OCI-LY7 (cell line): ENCODE measurements at places on chromosomes 16 and 17. TPM values are rescaled to one million over a fixed set of nuclear protein-coding genes. Genes with fewer than 3 reads are reported as not detected.

DNA sequence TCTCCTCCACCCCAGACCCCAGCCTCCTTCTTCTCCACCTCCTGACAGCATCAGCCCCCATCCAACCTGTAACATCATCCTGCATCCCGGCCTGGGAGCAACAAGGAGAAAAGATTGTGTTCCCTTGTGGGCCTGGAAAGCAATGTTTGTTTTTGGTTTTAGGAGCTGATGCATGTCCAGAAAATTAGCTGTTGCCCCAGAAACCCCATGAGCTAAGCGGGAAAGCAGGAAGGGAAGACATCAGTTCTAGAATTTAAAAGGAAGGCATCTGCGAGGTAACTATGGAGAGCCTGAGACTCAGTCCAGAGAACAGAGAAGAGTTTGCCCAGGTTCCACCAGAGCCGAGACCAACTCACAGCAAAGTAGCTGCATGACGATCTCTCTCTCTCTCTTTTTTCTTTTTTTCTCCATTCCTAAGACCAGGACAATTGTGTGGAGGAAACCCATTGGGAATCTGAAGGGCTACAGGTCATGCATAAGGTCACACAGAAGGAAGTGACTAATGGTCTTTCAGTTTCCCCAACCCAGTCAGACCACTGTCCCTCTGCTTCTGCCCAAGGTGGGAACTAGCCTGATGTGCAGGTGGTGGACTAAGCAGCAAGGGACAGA, 124.4 kb downstream of the SLC39A11 start:
- DNase-seq, result no peak

DNA sequence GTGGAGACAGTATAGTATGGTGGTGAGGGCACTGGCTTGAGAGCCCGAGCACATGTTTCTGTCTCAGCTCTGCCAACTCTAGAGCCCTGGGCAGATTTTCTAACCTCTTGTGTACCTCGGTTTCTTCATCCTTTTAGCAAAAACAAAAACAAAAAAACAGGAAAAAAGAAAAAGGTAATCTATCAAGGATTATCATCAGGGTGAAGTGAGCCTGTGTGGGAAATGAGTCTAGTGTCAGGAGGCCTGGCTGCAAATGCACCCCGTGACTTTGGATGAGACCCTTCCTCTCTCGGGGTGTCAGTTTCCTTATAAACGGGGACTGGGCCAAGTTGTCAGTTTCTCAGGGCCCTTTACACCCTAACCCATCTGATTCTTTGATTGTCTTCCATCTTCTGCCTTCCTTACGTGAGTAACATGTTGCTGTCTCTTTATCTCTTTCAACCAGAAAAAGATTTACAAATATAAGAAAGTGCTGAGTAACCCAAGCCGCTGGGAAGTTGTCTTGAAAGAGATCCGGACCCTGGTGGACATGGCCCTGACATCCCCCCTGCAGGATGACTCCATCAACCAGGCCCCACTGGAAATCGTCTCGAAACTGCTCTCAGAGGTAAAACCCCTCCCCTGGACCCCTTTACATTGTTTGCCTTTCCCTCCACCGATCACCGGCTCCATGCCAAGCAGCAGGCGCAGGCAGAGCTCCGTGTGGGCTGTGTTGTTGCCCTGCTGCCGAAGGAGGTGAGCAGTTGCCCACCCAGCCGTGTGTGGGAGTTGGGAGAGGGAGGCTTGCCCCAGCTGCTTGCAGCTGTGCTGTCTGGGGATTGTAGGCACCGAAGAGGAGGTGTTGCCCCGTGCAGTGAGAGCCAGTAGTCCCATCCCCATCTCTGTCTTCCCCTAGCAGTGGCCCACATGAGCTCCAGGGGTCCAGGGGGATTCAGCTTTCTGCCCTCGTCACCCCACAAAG, 127.1 kb upstream of the PLCG2 start:
- DNase-seq, result no peak

- peak; percentile 68 for DNase-seq
Observed at GRCh38 chr16:90077757-90078578, 837 bp upstream of the PRDM7 start.

DNA sequence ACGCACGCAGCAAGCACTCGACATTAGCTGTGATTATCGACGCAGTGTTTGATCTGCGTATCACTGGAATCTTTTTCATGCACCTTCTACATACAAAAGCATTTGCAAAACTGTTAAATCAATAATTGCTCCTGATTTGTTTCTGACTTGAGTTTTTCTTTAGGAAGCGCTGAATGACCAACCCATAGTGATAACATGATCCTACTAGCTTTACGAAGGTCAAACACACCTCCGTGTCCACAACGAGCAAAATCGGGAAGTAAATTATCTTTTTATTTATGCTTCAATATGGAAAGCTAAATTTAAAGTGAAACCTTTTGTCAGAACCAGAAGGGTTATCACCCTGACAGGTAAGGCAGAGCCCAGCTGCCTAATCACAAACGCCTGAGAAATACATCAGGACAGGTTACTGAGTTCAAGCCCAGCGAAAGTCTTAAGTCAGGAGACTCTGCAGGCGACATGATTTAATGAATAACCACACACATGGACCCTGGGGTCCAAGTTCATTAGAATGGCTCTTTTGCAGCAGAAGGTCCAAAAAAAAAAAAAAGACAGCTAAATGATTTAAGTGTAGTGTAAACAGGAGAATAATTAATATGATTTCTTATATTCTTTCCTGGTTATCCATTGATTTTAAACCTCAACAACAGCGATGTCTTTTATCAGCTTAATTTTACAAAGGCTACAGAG, 104.2 kb downstream of the ADCY9 start:
- DNase-seq, result no peak

DNA sequence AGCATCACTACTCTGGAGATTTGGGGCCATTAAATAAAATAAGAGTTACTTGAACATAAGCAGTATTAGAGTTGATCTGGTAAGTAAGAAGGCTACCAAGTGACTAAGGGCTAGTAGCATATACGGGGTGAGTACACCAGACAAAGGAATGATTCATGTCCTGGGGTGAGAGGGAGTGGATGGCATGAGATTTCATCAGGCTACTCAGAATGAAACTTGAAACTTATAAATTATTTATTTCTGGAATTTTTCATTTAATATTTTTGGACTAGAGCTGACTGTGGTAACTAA, 2.3 kb downstream of the SLFN5 start:
- no peak for DNase-seq

GRCh38 chr16:10957771-10958482, 13.6 kb downstream of the CLEC16A start:
- DNase-seq, result no peak

DNA sequence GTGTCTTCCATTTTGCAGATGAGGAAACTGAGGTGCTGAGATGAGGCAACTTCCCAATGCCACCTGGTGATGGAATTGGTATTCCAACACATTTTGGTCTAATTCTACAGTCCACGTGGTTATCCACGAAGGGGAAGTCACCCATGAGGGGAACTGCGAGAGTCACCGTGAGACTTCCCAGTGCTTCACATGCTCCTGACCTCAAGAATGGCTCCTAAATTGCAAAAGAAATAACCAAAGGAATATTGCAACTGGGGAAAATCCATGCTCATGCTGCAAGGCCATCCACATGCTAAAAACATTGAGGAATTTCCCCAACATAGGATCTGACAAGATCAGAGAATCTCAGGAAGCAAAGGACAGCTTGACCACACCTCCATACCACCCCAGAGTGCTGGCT, 153.9 kb downstream of the HS3ST3B1 start:
- DNase-seq, result no peak

DNA sequence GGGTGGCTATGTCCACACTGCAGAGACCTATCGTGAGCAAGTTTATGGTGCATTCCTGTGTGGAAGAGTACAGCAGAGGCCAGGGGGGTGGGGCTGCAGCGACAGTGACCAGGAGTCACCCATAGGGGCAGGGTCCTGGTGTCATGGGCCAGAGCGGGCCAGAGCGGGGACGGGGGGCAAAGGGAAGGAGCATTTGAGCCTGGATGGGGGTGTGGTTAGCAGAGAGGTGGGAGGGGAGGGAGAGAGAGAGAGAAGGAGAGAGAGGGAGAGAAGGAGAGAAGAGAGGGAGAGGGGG, 17.8 kb downstream of the JPH3 start:
- no peak for DNase-seq

- peak; percentile 63 for DNase-seq
Observed at GRCh38 chr16:19179546-19180490, 11.8 kb downstream of the SYT17 start.

DNA sequence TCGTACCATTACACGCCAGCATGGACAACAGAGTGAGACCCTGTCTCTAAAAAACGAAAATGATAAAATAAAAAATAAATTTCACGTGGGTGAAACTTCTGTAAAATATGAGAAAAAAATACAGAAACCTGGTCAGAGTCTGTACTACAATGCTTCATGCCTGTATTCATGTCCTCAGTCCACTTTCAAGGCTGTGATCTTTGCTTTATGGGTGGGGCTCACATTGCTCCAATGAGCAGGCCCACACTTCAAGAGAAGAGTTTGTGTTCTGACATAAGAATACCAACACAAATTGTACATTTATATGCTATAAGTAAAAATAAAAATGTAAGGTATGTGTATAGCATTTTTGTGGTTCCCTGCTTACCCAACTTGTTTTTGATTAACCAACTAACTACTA, 32.2 kb upstream of the ABCA3 start:
- DNase-seq, result no peak

DNA sequence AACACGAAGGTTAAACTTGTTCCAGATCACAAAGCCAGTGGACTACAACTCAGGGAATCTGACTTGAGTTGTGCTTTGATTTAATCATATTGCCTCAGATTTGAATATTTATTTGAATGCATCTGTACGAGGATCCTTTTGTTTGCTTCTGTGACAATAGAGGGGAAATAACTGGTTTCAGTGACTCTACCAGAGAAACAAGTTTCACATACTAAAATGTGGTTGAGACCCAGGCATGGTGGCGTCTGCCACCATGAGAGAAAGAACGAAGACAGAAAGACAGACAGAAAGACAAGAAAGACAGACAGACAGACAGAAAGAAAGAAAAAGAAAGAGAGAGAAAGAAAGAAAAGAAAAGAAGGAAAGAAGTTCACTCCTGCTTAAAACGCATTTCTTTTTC, 24.0 kb downstream of the YWHAE start:
- no peak for DNase-seq

DNA sequence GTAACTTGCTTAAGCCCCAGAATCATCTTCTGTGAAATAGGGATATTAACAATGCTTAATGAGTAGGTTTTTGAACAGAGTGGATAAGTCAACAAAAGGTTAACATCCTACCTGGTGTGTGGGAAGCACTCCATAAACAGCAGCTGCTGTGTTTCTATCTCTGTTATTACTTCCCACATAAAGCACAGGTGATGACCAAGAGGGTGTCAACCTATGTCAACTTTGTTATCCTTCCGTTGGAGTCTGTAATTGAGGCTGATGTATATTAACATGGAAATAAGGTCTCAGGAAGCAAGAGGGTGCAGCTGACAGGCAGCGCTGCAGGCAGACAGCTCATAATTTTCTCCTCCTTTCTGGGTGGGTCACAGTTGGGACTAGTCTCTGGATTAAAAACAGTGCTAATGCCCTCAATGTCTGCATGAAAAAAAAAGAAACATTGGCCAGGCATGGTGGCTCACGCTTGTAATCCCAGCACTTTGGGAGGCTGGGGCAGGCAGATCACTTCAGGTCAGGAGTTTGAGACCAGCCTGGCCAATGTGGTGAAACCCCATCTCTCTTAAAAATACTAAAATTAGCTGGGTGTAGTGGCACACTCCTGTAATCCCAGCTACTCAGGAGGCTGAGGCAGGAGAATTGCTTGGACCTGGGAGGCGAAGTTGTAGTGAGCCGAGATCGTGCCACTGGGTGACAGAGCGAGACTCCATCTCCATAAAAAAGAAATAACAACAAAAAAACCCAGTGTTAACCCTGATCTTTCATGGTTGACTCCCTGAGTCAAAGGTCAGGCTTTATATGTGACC, 269.6 kb downstream of the SNX29 start:
- no peak for DNase-seq

DNA sequence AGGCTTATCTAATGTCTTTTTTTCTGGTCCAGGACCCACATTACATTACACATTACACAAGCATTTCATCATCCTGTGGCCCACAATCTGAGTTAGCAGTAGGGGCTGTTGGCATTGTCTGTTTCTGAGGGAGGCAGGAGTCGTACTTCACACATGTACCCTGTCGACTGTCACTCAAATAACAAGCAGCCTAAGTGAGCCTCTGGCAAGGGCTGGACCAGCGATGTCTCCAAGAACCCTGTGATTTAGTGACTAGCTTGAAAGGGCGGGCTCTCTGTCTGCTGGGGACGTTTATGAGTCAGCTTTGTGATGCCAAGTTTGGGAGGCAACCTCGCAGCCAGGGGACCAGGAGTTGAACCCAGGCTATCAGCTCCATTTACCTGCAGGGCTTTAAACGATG, 251.4 kb downstream of the HS3ST3B1 start:
- DNase-seq, result no peak

DNA sequence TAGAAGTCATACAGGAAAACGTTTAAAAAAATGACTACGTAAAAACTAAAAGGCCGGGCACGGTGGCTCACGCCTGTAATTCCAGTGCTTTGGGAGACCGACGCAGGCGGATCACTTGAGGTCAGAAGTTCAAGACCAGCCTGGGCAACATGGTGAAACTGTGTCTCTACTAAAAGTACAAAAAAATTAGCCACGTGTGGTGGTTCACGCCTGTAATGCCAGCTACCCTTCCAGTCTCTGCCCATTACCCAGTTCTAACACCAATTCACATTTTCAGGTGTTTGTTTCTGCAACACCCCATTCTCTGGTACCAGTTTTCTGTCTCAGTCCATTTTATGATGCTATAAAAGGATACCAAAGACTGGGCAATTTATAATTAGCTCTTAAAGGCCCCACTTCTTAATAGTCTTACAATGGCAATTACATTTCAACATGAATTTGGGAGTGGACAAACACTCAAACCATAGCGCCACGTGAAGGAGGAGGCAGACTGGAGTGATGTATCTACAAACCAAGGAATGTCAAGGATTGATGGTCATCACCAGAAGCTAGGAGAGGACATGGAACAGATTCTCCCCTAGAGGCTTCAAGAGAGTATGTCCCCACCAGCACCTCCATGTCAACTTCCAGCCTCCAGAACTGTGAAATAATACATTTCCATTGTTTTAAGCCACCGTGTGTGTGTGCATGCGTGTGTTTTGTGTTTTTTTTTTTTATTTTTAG, 791 bp upstream of the C17orf75 start:
- DNase-seq, result no peak

DNA sequence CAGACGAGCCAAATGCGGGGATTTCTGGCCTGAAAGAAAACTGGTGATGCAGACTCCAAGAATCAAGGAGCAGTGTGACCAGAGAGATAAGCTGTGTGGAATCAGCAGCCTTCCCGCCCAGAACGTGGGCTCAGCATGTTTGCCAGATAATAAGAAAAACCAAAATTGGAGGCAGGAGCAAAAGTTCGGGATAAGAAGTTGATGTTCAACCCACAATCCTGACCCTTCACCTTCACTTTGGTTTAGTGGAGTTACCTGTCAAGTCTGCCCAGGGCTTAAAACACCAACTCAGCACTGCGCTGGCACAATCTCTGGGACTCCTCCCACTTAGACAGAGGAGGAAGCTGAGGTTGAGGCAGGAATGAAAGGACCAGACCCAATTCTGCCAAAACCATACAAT, 3.1 kb downstream of the SLC43A2 start:
- DNase-seq, result no peak

GRCh38 chr17:77873500-77874302, 84.8 kb upstream of the TNRC6C start:
- DNase-seq, result peak; percentile 38

- no peak for DNase-seq
Observed at GRCh38 chr16:78244131-78244895, 144.9 kb downstream of the WWOX start.

Gene AOC3
- total RNA-seq, result 2.5 and 3.6 TPM in 2 replicates

Gene TMEM231
- total RNA-seq, result 6.6 and 10.0 TPM in 2 replicates

Gene FOXC2
- 0.15 TPM in 1 of 2 replicates, not detected in the other for total RNA-seq

Gene DNAAF1
- total RNA-seq, result 0.24 and 0.34 TPM in 2 replicates

Gene TNFSF13
- 4.8 and 6.0 TPM in 2 replicates for total RNA-seq

Gene CKLF
- total RNA-seq, result 98.7 and 109 TPM in 2 replicates
